Thyroid gland (tissue), 4 donors: ENCODE measurements at places on chromosomes 4 and X.
A peak's percentile ranks its signal among the peaks of the same experiment; 100 is the strongest.

DNA sequence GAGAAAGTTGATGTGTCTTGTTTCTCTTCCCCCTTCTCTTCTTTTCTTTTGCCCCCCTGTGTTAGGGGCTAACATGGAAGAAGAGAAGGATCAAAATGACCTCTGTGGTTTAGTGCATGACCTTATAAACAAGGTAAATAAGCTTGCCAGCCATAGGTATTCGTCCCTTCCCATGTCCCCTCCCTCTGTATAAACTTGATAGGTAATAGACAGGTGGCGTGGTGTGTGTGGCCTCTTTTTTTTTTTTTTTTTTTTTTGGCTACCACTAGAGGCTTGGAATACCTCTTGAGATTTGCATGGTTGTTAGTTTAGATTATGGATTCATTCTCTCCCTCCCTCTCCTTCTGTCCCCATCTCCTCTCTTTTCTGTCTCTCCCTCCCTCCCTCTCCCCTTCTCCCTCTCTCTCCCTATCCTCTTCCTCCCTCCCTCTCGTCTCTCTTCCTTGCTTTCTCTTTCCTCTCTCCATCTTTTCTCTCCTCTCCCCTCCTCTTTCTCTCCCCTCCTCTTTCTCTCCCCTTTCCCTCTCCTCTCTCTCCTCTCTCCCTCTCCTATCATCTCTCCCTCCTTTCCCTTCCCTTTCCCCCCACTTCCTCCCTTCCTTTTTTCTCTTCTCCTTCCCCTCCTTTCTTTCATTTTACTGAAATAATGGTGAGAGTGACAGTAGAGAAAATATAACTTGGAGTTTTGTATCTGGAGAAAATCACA lies 134.4 kb downstream of the AFF1 start:
- DNase-seq: no peak

DNA sequence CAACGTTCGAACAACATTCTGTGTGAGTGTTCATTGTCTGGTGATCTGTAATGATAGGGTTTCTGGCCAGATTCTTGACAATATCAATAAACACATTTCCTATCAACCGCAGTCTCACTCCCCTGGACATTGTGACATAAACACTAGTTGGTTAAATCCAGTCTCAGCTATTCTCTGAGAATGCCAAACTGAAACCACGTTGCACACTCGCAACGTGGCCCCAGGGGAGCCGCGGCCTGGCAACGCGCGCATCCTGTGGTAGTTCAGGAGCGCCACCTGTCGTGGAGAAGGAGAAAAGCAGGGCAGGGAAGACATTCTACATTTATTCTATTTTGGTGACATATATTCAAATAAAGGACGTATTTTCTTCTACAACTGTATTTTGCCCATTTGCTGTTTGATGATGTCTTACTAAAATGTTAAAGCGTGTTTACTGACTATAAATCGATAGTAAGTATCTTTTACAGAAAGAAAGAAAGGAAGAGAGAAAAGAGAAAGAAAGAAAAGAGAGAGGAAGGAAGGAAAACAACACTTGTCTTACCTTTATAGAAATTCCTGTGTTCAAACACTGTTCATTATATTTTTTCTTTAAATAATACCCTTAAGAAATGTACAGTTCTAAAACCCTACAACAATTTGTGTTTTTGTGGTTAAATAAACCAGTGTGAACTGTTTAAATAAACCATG lies 738.3 kb upstream of the FRG1 start:
- peak; percentile 74 for DNase-seq

DNA sequence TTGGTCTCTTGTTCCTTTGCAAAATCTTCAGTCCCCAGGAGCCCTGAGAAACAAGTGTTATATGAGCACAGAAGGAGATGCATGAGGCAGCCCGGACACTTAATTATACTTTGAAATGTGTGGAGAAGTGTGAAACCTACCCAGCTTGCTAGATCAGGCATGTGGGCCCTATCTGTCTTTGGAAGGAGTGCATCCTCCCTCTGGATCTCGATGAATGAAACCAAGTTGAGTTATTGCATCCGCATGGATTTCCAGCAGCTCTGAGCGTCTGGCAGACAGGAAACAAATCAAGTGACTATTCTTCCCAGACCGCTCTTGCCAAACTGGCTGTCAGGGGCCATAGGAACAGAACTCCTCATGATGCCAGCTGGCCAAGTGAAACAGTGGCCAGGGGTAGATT lies 19.6 kb upstream of the SOWAHD start:
- no peak for DNase-seq

- no peak for DNase-seq
Measured at GRCh38 chrX:43718081-43718480, 62.0 kb downstream of the MAOA start.

DNA sequence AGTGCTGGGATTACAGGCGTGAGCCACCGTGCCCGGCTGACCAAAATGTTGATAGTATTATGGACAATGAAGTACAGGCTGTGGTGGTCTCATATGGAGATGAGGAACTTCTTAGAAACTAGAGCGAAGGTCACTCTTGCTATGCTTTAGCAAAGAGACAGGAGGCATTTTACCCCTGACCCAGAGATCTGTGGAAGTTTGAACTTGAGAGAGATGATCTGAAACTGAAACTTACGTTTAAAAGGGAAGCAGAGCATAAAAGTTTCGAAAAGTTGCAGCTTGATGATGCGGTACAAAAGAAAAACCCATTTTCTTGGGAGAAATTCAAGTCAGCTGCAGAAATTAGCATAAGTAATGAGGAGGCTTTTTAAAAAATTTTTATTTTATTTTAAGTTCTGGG lies 8.5 kb upstream of the CTAG2 start:
- no peak for DNase-seq

- DNase-seq: no peak
Measured at GRCh38 chr4:76687746-76688448, 210.0 kb downstream of the SOWAHB start.

- no peak for DNase-seq
Measured at GRCh38 chr4:141497627-141498026, 138.8 kb upstream of the IL15 start.

- DNase-seq: no peak
Measured at GRCh38 chr4:138659037-138659811, 356.4 kb upstream of the NOCT start.

- DNase-seq: no peak
Measured at GRCh38 chr4:68361146-68361589, 11.3 kb upstream of the YTHDC1 start.

DNA sequence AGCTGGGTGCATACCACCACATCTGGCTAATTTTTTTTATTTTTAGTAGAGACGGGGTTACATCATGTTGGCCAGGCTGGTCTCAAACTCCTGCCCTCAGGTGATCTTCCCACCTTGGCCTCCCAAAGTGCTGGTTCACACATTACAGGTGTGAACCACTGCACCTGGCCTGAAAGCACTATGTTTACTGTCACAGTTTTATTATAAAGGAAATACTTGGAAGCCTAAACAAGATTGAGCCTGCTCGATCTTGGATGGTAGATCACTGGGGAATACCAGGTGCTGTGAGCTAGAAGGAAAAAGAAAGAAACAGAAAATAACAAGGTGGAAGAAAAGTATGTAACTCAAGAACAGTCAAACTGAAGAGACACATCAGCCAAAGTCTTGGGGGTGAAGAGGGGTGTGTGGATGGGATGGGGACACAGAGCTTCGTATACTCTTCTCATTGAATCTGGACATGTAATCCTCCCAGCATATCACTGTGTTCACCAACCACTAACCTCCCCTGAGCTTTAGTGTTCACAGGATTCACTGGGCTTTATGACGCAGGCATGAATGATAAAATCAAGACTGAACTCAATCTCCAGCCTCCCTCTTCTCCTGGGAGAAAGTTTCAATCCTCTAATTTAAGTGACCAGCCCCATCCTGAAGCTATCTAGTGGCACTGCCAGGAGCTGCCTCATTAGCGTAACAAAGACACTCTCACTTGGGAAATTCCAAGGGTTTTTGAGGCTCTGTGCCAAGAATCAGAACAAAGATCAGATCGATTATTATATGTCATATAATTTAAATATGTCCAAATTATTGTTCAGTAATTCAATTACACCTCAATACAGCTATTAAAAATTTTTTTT lies 40.9 kb downstream of the PDS5A start:
- no peak for DNase-seq

GRCh38 chrX:135484641-135485289 lies 35.7 kb upstream of the INTS6L start:
- peak; percentile 3 for DNase-seq

DNA sequence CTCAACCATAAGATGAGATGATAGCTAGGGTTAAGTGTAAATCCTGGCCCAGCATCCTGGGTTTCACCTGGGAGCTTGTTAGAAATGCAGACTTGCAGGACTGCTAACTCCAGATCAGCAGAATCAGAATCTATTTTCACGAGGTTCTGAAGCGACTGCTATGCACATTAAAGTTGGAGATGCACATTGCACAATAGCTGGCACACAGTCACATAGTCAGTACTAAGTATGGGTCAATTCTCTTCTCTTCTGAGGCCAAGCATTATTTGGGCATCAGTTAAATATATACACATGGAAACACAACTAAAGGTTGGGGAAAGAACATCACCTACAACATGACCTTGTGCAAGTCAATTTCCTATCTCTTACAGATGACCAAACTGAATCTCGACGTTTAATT lies 155.1 kb upstream of the FGF13 start:
- DNase-seq: no peak

- DNase-seq: no peak
Measured at GRCh38 chr4:100981447-100982204, 365.7 kb downstream of the PPP3CA start.

- DNase-seq: no peak
Measured at GRCh38 chr4:137749466-137749865, 217.2 kb upstream of the PCDH18 start.

DNA sequence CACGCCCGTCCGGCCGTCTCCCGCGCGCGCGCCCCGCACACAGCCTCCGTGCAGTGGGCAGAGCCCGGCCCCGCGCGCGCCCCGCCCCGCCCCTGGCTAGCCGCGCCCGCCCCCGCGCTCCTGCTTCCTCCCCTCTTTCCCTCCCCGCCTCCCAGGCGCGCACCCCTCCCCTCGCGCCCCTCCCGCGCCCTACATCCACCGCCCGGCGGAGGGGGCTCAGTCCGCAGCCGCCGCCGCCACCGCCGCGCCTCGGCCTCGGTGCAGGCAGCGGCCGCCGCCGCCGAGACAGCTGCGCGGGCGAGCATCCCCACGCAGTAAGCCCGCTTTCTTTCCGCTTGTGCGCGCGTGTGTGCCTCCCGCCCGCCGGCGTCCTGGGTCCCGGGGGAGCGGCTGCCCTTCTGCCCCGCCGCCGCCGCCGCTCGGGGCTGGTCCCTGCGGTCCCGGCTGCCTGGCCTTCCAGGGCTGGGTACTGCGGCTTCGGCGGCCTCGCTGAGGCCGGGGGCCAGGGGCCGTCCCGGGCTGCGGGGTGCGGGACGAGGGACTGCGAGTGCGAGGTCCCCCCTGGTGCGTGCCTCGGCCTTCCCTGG lies at the start of gene FHL1:
Gene FHL1 (plus strand): TSS at position 219 of the 587 bp plus-strand sequence.
- peak; percentile 72 for DNase-seq
